T-helper 1 cell treated with Interleukin-12 subunit alpha and Interleukin-12 subunit beta and Interleukin-4 antibody, amounts not matched to agents 30 ng/mL and 1 ng/mL, for 36 hours (primary cell): ENCODE measurements at places on chromosomes 2 and 18. TPM values are rescaled to one million over a fixed set of nuclear protein-coding genes. Genes with fewer than 3 reads are reported as not detected.

Gene COBLL1
- not detected in 2 replicates for total RNA-seq

Gene PLGLB2
- 5.7 and 6.3 TPM in 2 replicates for total RNA-seq

Gene EVX2
- not detected in 2 replicates for total RNA-seq

Gene PROC
- total RNA-seq = not detected in 2 replicates

Gene ANKRD36C
- total RNA-seq = 75.3 and 78.8 TPM in 2 replicates

Gene CNDP1
- total RNA-seq = 0.20 TPM in 1 of 2 replicates, not detected in the other
